ENCODE measurements at places on chromosomes 1 and 21.

DNA sequence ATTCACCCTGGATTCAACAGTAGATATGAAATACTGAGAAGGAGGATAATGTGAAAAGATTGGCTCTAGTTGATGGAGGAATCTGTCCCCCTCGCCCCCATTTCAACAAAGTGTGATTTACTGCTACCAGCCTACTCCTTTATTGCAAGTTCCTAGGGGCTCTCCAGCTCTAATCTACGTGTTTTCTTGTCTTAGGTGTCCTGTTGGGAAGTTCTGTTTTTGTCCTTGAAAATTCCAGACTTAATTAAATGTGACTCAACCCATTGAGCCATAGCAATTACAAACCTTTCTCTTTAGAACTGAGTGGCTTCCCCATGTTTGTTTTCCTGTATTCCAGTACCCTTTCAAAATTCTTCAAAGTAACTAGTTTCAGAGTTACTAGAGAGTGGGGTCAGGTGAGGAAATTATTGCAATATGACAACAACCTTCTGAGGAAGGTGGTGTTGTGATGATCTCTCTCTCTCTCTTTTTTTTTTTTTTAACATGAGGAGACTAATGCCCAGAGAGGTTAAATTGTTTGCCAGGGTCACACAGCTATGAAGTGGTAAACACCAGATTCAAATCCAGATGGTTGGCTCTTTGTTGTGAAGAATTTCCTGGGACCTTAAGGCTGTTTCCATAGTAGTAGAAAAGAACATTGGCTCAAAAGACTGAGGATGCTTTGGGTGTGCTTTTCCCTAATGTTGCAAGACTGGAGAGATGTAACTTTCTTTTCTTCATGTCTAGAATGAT, 3.5 kb downstream of the RGL1 start:
- no peak for DNase-seq

DNA sequence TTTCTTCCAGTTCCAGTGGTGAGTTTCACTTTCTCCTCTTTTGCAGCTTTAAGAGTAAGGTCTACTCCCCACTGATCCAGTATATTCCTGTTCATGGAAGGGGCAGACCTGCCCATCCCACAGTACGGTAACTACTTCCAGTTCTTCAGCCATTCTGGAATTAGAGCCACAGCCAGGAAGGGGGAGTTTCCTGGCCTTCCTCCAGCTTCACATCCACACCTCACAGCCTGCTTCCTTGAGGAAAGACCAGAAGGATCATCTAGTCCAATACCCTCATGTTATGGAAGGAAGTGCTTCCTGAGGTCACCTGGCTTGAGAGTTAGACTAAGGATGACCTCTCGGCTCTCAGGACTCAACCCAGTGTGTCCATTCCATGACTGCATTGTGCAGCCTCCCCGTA, 597.8 kb downstream of the KIF26B start:
- no peak for DNase-seq

DNA sequence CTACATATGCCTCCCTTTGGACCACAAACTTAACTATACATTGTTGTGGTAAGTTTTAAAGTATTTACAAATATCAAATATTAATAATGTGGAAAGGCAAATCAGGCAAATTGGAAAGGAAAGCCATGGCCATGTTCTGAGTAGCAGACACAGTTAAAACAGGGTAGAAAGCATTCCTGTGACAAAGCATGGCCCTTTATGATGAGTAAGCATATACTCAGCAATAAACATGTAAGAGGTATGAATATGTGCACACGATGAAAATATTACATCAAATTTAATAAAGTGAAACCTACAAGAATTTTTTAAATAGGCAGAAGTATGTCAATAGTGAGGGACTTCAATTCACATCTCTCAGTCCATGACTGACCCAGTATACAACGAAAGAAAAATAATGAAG, 389.2 kb downstream of the DSCAM start:
- no peak for DNase-seq

DNA sequence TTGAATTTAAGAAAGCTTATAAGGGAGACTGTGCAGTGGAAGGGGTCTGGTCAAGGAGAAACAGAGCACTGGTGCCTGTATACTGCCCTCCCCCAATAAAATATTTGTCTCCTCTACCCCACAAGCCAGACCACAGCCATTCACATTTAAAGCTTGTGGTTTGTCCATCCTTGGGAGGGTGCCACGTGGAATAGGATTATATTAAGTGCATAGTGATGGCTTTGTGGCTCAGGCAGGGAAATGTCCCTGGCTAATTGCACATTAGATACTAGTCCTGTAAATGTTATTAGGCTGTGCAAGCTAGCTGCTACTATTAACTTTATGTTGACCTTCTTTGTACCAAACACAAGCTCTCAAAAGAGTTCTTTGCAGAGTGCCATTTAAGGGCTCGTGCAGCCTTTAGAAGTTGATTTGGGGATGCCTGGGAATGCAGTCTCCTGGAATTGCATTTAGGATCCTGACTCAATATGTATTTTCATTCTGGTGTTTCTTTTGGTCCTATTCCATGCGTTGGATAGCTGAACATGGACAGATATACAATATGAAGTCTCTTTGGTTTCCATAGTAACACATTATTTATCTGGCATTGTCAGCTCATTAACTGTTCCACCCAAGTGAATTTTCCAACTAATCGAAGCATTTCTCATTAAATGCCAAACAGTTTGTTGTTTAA, 210.6 kb downstream of the ROR1 start:
- DNase-seq, result no peak

DNA sequence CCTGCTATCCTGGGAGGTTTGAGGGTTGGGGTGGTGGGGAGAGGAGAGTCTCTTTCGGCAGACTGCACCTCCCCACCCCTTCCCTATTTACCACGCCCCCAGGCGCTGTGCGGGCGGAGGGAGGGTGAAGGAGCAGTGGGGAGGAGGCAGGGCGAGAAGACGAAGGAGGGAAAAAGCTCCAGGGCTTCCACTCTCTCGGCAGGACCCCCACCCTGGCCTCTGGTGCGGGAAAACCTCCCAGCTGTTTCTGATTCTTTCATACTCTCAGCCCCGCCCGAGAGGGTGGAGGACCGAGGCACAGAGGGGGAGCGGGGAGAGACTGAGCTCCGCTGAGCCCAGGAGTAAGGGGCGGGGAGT, 866 bp upstream of the WNT2B start:
- no peak for DNase-seq

- DNase-seq, result no peak
These were observed 38.6 kb upstream of the EPS8L3 start for GRCh38 chr1:109802136-109802900.
